ENCODE measurements at places on chromosomes 11 and 22. TPM values are rescaled to one million over a fixed set of nuclear protein-coding genes. Genes with fewer than 3 reads are reported as not detected.

Gene IL18BP
- total RNA-seq = 14.3 TPM

Gene TENM4
- total RNA-seq = 2.3 TPM

Gene FADS1
- total RNA-seq = 49.1 TPM

Gene CST6
- total RNA-seq = 6.2 TPM

Gene CRYBA4
- total RNA-seq = not detected

Gene LAYN
- 13.2 TPM for total RNA-seq

Gene PANX3
- total RNA-seq = not detected

Gene NCR3LG1
- total RNA-seq = 3.6 TPM

Gene ISX
- total RNA-seq = not detected

Gene GLYAT
- 4.9 TPM for total RNA-seq

Gene POU2AF3
- 4.7 TPM for total RNA-seq

Gene OR52I1
- not detected for total RNA-seq

Gene KREMEN1
- total RNA-seq = 16.4 TPM
